ENCODE measurements at places on chromosomes 1 and 21. TPM values are rescaled to one million over a fixed set of nuclear protein-coding genes. Genes with fewer than 3 reads are reported as not detected.

Gene KCNA3
- 0.40 TPM for total RNA-seq

Gene GCLM
- 10.7 TPM for total RNA-seq

Gene PALMD
- total RNA-seq = 117 TPM

Gene TNFSF18
- total RNA-seq = 0.11 TPM

Gene C1QTNF12
- 0.72 TPM for total RNA-seq

Gene OLIG1
- total RNA-seq = not detected

Gene CFAP141
- total RNA-seq = not detected

Gene NFASC
- 6.8 TPM for total RNA-seq

Gene KPRP
- not detected for total RNA-seq

Gene ITGB2
- total RNA-seq = 7.4 TPM

Gene REN
- not detected for total RNA-seq

Gene COL16A1
- total RNA-seq = 10.1 TPM

Gene LMOD1
- total RNA-seq = 13.6 TPM

Gene AVPR1B
- not detected for total RNA-seq

Gene PTGS2
- 0.72 TPM for total RNA-seq

Gene HPCAL4
- total RNA-seq = 0.22 TPM

Gene ATP1A4
- total RNA-seq = 1.3 TPM

Gene SPATA46
- not detected for total RNA-seq

Gene LCE3E
- not detected for total RNA-seq

Gene OR2T34
- total RNA-seq = not detected

Gene AGMAT
- total RNA-seq = 0.53 TPM

Gene ACTN2
- total RNA-seq = 2,928 TPM

Gene OR2T33
- not detected for total RNA-seq

Gene ZNF593
- total RNA-seq = 18.7 TPM

Gene OR10R2
- not detected for total RNA-seq

Gene MAP1LC3C
- total RNA-seq = not detected

Gene LCE2C
- not detected for total RNA-seq

Gene GABPA
- 14.8 TPM for total RNA-seq

Gene SLC6A17
- 0.33 TPM for total RNA-seq

Gene TFF3
- total RNA-seq = 2.8 TPM

Gene ICOSLG
- 1.5 TPM for total RNA-seq

Gene TMEM240
- 2.6 TPM for total RNA-seq

Gene CYP4A22
- total RNA-seq = not detected

Gene NTRK1
- 0.58 TPM for total RNA-seq

Gene TUT4
- total RNA-seq = 36.4 TPM

Gene CD1D
- total RNA-seq = 5.3 TPM

Gene TNFRSF9
- total RNA-seq = not detected

Gene PTPRU
- total RNA-seq = 19.6 TPM
